ENCODE measurements at places on chromosomes 3 and 15.

GRCh38 chr3:53941184-53941583 lies 49.5 kb upstream of the SELENOK start:
- DNase-seq: no peak

- no peak for DNase-seq
Observed at GRCh38 chr15:88395872-88396781, 71.1 kb downstream of the MRPL46 start.

DNA sequence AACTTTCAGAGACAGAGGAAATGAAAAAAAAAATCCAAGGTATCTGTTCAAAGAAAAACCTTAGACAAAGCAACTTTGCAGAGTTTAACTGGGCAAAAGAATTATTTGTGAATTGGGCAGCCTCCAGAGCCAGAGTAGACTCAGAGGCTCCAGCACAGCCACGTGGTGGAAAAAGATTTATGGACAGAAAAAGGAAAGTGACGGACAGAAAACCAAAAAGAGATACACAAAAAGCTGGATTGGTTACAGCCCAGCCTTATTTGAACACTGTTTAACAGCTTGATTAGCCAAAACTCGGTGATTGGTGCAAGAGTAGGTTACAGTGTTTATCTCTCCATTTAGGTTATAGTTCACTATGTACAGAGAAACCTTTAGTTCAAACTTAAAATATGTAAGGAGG lies 23.7 kb upstream of the GPD1L start:
- no peak for DNase-seq

DNA sequence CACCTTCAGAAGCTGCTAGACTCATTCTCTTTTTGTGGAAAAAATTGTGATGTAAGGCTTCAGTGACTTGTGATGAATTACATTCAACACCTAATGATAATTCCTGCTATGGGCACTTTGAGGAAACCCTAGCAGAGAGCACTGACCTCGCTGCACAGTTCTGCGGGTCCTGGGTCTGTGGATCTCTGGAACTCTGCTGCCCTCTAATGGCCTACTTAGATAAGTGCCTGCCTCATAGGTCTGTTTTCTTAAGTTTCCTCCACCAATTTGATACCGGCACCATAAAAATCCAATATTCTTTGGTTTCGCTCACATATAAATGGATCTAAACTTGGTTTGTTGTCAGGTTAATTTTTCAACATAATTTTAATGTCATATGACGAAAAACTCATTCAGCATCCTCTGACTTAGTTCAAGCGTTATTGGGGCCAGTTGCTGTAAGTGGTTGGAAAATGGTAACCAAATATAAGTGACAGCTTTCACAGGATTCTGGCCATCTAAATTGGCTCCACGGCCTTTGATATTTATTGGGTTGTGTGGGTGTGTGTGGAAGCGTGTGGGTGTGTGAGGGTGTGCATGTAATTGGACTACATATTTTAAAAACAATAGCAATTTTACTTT lies 10.4 kb downstream of the SLITRK3 start:
- no peak for DNase-seq

DNA sequence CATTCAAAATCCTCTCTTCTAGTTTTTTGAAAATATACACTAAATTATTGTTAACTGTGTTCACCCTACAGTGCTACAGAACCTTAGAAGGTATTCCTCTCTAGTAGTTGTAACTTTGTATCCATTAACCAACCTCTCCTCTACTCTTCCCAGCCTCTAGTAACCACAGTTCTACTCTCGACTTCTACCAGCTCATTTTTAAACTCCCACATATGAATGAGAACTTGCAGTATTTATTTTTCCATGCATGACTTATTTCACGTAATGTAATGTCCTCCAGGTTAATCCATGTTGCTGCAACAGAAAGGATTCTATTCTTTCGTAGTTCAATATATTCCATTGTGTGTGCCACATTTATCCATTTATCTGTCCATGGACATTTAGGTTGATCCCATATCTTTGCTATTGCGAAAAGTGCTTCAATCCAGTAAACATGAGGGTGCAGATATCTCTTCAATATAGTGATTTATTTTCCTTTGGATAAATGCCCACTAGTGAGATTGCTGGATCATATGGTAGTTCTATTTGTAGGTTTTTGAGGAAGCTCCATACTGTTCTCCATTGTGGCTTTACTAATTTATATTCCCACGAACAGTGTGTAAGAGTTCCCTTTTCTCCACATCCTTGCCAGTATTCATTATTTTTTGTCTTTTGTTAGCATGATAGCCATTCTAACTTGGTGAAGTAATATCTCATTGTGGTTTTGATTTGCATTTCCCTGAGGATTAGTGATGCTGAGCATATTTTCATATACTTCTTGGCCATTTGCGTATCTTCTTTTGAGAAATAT lies 113.7 kb upstream of the SMAD3 start:
- no peak for DNase-seq

- no peak for DNase-seq
Observed at GRCh38 chr3:46939578-46940445, 36.7 kb downstream of the CCDC12 start.

- no peak for DNase-seq
Observed at GRCh38 chr15:59377924-59378323, 5.3 kb upstream of the MYO1E start.

DNA sequence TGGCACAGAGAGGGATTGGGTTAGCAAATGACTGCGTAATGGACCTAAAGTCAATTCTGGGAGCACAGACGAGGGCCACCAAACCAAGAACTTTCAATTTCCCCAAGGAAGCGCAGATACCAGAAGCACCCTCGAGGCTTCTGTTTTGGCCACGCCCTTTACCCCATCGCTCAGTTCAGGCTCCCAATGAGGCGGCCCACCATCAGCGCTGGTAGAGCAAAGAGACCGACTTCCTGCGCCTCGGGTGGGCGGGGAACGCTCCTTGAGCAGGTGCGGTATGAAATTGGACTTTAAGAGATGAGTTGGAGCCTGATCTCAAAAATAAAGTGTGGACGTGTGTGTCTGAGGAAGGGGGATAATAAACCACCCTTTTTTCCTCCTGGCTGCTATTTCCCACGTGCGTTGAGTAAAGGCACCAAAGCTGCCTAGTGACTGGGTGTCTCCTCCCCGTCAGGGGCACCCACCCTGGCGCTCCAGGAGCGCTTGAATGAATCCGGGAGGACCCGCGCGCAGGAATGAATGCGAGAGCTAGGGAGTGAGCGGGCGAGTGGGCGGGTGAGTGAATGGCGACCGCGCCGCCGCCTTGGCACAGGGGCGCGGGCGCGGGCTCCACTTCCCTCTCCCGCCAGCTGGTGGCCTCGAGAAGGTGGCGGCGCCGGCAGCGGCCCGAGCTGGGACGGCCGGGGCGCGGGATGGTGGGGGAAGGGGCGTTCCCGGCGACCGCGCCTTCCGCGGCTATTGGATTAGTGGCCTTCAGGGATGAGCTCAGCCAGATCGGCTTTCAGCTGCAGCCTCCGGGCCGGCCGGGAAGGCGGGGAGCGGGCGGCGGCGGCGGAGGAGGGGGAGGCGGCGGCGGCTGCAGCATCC lies at the start of gene SPSB4:
Gene SPSB4 (plus strand): TSS at position 772 of the 867 bp plus-strand sequence. CDS start 14,758 bp downstream, outside the sequence.
- DNase-seq: peak; percentile 37

DNA sequence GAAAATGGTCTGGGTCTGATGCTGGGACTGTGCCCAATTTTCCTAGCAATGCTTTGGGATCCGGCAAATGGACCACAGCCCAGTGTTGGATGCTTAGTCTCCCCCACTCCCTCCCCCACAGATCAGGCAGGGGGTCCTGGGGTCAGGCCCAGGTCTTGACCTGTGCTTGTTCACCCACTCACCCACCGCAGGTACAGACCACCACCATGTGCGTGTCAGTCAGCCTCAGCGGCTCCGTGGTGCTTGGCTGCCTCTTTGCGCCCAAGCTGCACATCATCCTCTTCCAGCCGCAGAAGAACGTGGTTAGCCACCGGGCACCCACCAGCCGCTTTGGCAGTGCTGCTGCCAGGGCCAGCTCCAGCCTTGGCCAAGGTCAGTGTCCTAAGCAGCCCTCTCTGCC lies 10.6 kb downstream of the GRM2 start:
- DNase-seq: no peak

DNA sequence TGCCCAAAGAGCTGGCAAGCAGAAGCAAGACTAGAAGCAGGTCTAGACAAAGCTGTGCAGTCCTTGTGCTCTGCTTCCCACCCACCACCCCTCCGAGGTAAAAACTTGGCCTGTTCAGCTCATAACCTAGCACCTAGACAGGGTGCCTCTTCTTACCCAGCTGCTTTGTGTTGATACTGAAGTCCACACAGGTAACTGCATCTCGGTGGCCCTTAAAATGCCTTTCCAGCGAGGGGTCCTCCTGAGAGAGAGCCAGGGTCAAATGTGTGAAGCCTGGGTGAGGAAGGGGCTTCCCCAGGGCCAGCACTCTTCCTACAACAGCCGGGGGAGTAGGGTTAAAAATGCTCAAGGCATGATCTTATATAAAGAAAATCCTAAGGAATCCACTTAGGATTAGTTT lies 3.4 kb downstream of the POC1A start:
- DNase-seq: no peak

DNA sequence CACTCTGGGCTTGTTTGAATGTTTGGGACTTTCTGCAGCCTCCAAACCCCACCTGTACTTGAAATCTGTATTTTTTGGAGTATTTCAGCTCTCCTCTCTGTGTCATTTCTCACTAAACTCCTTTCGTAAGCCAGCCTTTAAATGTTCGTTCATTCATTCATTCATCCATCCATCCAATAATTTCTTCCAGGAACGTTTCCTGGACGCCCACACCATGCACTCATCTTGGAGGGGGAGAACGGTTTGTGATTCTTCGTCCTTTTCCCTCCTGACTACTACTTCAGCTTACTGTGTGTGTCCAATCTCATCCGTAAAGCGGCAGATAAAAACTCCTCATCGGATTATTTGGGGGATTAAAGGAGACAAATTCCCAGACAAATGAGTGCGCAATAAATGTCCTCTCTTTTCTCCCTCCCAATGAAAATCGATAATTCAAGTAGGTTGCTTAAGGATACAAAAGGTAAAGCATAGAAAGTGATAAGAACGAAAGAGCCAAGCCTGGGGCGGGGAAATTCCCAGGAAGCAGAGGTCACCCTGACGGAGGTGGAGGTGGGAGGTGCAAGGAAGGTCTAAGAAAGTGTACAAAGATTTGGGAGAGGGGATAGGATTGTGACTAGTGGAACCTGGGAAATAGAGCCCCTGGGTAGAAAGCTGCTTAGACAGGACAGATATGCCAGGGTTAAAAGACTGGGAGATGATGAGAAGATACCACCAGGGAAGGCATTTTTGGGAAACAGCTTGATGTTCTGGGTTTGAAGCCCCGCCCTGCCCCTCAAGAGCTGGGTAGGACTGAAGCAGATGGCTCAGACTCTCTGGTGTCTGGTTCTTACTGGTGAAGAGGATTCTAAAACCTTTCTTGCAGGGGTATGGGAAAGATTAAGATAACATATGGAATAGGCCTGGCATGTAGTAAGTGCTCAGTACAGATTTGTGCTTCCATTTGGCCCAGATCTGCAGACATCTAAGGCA lies 896 bp upstream of the KLHL25 start:
- DNase-seq: no peak

- DNase-seq: no peak
Observed at GRCh38 chr15:62104846-62105245, 38.1 kb downstream of the C2CD4A start.

DNA sequence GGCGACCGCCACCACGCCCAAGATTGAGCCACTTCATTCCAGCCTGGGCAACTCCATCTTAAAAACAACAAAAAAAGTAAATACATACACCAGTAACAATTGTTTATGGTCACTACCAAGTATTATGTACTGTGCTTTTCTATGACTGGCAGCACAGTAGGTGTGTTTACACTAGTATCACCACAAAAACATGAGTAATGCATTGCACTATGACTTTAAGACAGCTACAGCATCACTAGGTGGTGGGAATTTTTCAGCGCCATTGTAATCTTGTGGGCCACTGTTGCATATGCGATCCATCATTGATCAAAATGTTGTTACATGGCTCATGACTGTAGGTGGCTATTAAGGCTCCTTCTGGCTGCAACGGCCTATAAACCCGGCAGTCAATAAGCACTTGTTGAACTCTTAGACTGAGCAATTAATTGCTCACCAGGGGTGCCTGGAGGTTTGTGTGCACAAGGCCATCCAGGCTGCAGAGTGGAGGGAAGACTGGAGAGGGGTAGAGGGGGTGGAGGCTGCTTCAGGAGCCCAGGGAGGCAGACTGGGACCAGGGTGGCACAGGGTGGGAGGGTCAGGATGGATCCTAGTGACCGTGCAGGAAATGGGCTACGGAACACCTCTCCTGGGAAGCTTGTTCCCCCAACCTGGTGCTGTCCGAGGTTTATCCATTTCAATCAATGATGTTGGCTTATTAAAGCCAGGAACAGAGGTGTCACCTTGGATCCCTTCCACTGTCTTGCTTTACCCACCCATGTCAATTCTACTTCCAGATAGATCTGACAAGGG lies 17.9 kb upstream of the COPG1 start:
- no peak for DNase-seq

GRCh38 chr15:33309602-33310276 lies 1.0 kb upstream of the RYR3 start:
- DNase-seq: no peak

GRCh38 chr3:9340472-9340902 lies 22.4 kb upstream of the THUMPD3 start:
- no peak for DNase-seq

Data from T-helper 2 cell (primary cell).